Activated naive CD4-positive, alpha-beta T cell (primary cell): ENCODE measurements at places on chromosomes 5 and 9.

DNA sequence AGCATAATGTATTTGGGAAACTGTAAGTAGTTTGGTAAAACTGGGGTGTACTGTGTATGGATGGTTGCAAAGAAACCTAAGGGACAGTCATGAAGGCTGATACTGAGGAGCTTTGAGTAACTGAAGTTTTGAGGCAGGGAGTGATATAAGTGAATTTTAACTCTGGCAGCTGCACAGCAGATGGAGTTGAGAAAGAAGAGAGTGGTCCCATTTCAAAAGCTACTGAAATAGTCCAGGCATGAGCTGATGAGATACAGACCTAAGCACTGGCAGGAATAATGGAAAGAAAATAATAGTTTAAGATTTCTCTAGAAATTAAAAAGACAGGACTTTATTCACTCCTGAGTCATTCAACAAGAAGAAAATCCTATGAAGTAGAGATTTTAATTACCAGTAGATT is 232.0 kb downstream of the CHSY3 start:
- no peak for DNase-seq

DNA sequence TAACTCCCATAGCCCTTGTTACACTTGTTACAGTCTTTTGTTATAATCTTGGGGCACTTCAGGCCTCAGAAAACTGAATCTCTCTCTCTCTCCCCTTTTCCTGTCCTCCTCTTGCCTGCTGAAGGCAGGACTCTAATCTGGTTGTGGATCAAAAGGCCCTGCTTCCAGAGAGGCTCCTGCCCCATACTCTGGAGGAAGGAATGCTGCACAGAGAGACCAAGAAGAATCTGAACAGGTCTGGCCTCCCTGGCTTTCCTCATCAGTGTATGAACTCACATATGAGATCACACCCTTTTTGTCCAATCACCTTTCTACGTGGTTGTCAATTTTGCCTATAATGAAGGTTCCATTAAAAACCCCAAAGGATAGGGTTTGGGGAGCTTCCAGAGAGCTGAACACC is 26.2 kb upstream of the LVRN start:
- DNase-seq, result no peak

GRCh38 chr5:10655161-10655971 is 91.5 kb downstream of the ANKRD33B start:
- no peak for DNase-seq

GRCh38 chr9:134267881-134268724 is 58.2 kb upstream of the RXRA start:
- DNase-seq, result no peak

GRCh38 chr9:124454791-124455443 is 4.7 kb downstream of the ADGRD2 start:
- DNase-seq, result no peak

DNA sequence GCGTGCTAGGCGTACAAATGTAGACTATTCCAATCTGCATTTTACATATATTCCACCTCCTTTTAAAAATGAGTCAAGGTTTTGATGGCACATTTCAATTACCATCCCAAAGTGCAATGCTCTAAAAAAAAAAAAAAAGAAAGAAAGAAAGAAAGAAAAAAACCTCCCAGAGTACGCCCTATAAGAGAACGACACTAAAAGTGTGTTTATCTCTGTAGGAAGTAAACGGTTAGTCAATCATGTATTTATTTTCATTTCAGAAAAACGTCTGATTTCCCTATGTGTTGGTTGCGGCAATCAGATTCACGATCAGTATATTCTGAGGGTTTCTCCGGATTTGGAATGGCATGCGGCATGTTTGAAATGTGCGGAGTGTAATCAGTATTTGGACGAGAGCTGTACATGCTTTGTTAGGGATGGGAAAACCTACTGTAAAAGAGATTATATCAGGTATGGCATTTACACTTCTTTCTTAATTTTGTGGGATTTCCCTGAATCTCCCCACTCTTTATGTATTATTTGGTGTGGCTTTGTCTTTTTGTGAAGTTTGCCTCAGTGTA is 1.1 kb downstream of the ISL1 start:
- DNase-seq, result no peak

DNA sequence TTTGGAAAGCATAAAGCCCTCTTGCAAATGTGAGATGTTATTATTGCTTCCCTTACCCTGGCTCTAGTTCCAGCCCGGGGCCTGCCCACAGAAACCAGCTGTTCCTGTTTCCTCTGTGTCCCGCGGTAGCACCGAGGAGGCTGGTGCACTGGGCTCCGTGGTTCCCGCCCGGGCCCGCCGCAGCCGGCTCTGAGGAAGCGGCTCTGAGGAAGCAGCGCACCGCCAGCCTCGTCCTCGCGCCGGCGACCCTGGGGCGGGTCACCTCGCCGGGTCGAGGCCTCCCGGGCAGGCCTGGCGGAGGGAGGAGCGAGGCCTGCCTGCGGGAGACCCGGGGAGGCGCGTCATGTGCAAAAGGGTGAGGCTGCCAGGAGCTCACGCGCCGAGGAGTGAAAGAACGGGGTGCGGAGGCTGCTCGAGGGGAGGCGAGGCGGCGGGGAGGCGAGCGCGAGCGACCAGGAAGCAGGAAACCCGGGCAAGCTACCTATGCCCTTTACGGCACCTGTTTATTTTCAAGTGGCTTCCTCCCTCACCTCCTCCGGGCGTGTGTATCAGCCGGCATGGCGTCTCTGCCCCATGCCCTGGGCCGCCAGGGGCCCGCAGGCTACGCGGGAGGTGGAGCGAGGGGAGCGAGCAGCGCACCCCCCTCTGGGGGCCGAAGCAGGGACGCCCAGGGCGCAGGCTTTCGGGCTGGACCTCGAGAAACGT is 61.3 kb upstream of the MEGF10 start:
- DNase-seq, result peak; percentile 18

- peak; percentile 7 for DNase-seq
Measured at GRCh38 chr5:78509884-78510769, 138.4 kb downstream of the LHFPL2 start.

GRCh38 chr5:152505442-152506042 is 100.5 kb upstream of the NMUR2 start:
- no peak for DNase-seq

GRCh38 chr9:17986595-17986994 is 407.7 kb downstream of the SH3GL2 start:
- no peak for DNase-seq

- DNase-seq, result no peak
Measured at GRCh38 chr5:15585128-15585527, 85.1 kb downstream of the FBXL7 start.

GRCh38 chr5:139215107-139215975 is 17.2 kb upstream of the SIL1 start:
- no peak for DNase-seq

DNA sequence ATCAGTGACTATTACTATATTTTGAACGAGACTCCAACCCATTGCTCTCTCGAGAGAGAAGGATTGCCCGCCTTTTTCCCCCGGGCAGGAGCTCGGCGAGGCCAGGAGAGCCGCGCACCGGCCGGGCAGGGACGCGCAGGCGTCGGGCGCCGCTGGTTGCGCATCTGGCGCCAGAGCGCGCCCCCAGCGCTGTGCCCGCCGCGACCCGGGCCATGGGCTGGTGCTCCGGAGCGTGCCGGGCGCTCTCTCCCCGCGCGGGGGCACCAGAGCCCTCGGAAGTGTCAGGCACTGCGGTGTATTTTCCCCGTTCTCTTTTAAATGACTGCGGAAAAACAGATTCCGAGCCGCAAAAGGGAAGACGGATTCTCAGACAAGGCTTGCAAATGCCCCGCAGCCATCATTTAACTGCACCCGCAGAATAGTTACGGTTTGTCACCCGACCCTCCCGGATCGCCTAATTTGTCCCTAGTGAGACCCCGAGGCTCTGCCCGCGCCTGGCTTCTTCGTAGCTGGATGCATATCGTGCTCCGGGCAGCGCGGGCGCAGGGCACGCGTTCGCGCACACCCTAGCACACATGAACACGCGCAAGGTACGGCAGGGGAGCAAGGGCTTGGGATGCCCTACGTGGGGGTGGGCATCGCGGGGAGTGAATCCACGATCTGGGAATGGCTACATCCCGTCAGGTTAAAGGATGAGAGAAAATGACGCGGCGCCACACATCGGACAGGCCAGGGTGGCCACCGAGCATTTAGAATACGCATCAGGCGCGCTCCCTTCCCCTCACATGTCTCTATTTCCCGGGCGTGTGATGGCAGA is 1.1 kb upstream of the NTRK2 start:
- DNase-seq, result no peak

- no peak for DNase-seq
Measured at GRCh38 chr5:139644001-139644456, 4.1 kb upstream of the CXXC5 start.

GRCh38 chr9:107809871-107810460 is 320.4 kb upstream of the KLF4 start:
- DNase-seq, result no peak

GRCh38 chr9:116476935-116477381 is 210.1 kb upstream of the TRIM32 start:
- DNase-seq, result no peak

DNA sequence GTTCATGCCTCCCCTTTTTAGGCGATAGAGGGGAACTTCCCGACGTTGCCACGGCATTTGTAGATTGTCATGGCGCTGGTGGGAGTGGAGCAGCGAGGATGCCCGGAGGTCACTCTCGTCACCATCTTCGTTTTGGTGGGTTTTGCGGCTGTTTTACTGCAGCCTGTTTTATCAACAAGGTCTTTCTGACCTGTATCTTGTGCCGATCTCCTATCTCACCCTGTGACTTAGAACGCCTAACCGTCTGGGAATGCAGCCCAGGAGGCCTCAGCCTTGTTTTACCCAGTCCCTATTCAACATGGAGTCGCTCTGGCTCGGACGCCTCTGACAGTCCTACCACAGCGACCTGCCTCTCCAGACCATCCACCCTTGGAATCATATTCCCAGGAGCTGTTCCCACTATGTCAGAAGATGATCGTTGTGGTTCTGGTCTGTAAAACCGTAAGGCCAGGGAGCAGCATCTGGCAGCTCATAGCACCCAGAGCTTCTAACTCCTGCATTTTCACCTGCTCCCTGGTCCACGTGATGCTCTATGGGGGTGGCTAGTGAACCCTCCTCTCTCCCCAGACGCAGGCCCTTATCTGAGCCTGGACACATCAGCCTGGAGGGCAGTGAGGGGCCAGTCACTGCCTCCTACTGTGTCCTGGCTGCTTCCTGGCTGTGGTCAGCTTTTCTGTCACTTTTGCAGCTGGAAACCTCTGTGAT is 35.1 kb upstream of the CLK4 start:
- no peak for DNase-seq

GRCh38 chr5:66361070-66361469 is 217.0 kb downstream of the SREK1 start:
- no peak for DNase-seq

- DNase-seq, result no peak
Measured at GRCh38 chr5:124678468-124678867, 68.0 kb downstream of the ZNF608 start.

DNA sequence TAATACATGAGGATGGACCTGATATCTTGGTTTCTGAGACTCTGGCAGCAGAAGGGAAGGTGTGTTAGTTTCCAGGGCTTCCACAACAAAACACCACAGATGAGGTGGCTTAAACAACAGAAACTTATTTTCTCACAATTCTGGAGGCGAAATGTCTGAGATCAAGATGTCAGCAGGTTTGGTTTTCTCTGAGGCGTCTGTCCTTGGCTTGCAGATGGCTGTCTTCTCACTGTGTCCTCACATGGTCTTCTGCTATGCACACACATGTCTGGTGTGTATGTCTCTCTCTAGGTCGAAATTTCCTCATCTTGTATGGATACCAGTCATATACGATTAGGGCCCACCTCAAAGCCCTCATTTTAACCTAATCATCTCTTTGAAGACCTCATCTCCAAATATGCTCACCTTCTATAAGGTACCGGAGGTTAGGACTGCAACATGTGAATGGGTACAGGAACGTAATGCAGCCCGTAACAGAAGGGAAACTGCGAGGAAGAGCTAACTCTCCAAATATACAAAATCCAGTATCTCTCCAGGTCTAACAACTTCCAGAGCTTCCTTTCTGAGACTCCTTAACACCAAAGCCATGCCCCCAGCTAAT is 139.8 kb upstream of the SMARCA2 start:
- no peak for DNase-seq

- no peak for DNase-seq
Measured at GRCh38 chr9:86763791-86764190, 183.5 kb downstream of the GAS1 start.

GRCh38 chr9:69658987-69659675 is 13.0 kb downstream of the APBA1 start:
- DNase-seq, result no peak

- DNase-seq, result no peak
Measured at GRCh38 chr5:146653560-146653959, 137.6 kb upstream of the GPR151 start.

- no peak for DNase-seq
Measured at GRCh38 chr5:147713550-147714295, 68.8 kb downstream of the JAKMIP2 start.

DNA sequence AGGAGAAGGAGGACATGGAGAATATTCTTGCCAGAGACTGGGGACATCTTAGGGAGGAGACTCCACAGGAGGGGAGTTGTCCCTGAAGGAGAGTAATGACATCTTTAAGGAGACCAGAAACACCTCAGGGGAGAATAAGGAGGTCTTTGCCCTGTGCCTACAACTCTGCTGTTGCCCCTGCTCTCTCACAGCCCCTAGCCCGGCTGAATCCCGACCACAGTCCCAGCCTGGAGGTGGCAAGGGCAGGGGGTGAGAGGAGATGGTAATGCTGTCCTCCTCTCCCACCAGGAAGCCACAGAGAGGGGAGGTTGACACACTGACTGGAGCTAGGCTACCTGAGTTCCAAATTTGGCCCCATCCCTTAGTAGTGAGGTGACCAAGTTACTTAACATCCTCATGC is 30.2 kb upstream of the ENHO start:
- no peak for DNase-seq

- no peak for DNase-seq
Measured at GRCh38 chr5:171494452-171495121, 75.1 kb downstream of the FGF18 start.

GRCh38 chr9:68998812-68999211 is 15.1 kb downstream of the PRKACG start:
- no peak for DNase-seq

- DNase-seq, result no peak
Measured at GRCh38 chr9:116686693-116687073, 422 bp upstream of the TRIM32 start.

DNA sequence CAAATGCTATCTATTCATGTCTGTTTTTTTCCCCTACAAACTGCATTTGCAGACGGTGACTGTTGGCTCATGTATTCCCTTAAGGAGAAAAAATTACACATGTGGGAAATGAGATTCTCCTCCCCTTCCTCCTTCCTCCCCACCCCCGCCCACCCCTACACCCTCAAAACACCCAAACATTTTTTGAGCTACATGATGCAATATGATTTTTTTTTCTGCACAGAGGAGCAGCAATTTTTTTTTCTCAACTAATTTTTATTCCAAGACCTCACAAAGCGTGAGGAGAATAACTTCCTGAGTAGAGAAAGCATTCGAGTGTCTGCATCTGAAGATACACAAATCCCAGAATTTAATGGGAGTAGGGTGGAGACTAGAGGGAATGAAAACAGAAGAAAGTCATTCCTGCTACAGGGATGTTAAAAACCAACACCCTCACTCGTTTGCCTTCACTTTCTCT is 118.1 kb downstream of the PRDM6 start:
- DNase-seq, result no peak

DNA sequence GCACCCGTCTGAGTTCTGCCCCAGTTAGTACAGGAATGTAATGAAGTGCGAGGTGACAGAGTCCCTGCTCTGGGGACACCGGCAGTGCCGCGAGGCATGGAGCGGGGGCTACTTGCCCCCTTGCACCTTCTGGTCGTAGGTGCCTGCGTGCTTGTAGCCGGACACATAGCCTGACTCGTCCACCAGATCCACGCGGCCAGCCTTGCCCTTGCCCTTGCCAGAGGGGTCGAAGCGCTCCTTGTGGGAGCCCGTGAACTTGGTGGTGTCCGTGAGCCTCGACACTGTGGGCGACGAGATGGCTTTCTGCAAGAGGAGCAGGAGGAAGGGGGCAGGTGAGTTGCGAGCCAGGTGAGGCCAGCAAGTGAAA is 28.2 kb downstream of the TPPP start:
- DNase-seq, result no peak
